T-cell (primary cell): ENCODE measurements at places on chromosomes 1 and 21. TPM values are rescaled to one million over a fixed set of nuclear protein-coding genes. Genes with fewer than 3 reads are reported as not detected.

Gene ZFYVE9
- 8.7 TPM for total RNA-seq

GRCh38 chr1:89897347-89898133, 76.7 kb downstream of the LRRC8D start:
- no peak for DNase-seq

DNA sequence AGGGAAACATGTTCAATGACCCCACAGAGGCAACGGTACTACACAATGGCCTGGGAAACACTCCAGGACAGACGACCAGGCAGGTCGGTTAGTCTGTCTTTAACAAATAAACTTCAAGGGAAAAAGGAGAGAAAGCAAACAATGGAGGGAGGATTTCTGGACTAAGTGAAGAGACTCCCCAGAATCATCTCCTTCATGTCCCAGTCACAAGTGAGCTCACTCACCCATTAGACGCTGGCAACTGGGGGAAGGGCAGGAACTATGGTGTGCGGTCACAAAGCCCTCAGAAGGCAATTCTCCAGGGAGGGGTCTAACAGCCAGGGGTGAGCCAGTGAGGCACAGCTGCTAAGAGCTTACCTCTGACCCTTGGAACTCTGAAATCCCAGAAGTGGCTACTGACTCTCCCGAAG, 55.7 kb upstream of the NADK start:
- DNase-seq, result no peak

- DNase-seq, result no peak
Observed at GRCh38 chr1:162035241-162035640, 11.6 kb upstream of the OLFML2B start.

Gene LRIF1
- 6.4 TPM for total RNA-seq

Gene NTRK1
- total RNA-seq, result 1.2 TPM

Gene CD52
- total RNA-seq, result 1,098 TPM

Gene FAM177B
- 3.3 TPM for total RNA-seq
